ENCODE measurements at places on chromosomes 16 and 17.
A peak's percentile ranks its signal among the peaks of the same experiment; 100 is the strongest.

DNA sequence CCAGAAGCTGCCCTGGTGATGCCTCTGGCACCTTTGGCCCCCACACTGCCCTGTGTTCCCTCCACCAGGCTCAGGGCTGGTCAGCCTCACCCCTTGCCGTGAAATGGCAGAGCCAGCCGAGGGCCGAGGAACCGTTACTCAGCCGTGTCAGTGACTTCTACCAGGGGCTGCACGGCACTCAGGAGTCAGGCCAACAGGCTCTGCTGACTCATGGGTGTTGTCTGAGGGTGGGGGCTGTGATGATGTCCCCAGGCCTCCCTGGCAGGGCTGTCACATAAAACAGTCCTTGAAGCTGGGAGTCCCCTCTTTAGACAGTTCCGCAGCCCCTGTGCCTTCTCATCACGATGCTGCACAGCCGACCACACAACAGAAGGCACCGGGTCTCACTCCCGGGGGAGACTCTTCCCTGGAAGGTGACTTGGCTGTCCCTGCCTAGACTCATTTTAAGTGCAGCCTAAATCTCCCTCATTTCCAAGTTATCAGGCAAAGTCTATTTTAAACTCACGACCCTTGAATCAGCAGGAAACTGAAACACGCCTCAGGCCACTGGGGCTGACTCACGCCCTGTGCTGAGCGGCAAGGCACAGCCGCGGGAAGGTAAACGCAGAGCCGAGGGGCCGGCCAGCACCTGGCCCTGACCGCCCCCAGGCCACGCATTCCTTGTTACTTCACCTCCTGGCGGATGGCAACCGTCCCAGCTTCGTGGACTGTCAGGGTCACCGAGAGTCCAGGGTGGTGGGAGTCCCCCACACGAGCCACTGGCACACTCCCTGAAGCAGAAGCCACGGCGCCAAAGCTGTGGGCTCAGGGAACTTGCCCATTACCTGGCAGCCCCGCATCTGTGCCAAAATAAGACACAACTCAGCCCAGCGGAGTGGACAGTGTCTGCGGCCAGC is 102.6 kb downstream of the ZNF778 start:
- DNase-seq, result no peak

GRCh38 chr17:7823581-7824001 is 10.4 kb upstream of the KDM6B start:
- DNase-seq, result no peak

DNA sequence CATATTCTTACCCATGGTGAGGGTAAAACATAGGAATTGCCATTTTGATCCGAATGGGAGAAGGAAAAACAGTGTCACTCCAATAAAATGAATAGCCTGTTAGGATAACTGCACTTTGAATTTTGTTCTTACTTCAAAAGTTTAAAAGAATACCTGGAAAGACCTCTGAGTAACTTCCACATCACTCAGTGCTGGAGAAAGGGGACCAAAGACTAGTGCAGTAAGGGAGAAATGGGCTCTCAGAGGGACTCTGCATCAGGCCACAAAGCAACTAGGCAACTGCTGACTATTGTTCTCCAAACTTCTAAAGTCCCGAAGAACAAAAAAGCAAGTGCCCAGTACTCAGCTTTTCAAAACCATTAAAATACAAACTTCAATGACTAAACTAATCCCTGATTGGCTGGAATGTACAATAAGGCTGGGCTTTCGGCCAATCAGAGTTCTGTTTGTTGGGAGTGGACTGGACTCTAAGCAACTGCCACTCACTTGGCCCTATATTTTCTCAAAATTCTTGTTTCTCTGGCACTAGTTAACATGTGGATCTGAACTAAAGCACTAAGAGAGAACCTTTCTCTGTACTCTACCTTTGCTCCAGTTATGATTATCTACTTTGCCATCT is 6.2 kb downstream of the DNAJC7 start:
- no peak for DNase-seq

- no peak for DNase-seq
These were observed 43.6 kb downstream of the IKZF3 start for GRCh38 chr17:39820541-39820940.

GRCh38 chr17:82565551-82565950 is 46.0 kb downstream of the FOXK2 start:
- DNase-seq, result no peak

DNA sequence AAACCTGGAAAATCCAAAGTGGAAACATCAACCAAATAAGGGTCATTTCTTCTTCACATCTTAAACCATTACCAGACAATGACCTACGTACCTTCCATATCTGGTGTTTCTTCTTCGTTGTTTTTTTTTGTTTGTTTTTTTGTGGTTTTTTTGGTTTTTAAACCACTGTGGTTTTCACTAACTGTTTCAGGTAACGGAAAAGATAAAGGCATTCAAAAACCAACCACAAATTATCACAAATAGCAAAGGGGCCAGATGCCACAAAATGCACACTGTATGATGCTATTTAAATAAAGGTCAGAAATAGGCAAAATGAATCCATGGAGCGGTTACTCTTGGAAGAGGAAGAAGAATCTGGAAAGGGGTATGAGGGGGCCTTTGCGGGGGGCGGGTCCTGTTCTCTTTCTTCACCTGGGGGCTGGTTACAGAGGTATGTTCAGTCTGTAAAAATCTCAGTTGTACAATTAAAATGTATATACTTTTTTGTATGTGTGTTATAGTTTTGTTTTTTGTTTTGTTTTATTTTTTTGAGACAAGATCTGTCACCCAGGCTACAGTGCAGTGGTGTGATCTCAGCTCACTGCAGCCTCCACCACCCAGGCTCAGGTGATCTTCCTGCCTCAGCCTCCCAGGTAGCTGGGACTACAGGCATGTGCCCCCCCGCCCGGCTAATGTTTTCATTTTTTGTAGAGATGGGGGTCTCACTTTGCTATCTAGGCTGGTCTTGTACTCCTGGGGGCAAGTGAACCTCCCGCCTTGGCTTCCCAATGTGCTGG is 29.6 kb downstream of the LITAF start:
- no peak for DNase-seq

GRCh38 chr17:80820331-80820730 is 171.3 kb upstream of the CHMP6 start:
- no peak for DNase-seq

GRCh38 chr16:11621920-11622651 is 35.4 kb upstream of the LITAF start:
- DNase-seq, result no peak

DNA sequence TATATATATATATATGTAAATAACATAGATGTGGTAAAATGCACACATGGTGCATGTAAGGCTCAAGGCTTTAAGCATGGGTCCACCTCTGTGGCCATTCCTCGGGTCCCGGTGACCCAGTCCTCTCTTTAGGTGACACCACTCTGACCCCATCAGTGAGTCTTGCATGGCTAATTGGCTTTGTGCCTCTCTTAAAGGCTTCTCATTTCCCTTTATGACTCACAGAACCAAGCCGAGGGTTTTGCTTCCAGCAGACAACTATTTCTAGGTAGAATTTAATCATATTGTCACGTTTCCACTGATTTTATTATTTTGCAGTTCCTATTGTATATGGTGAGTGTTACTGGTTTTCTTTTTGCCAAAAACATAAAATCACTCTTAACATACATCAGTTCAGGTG is 59.7 kb downstream of the PLCG2 start:
- DNase-seq, result no peak

GRCh38 chr17:38809828-38810227 is 10.5 kb upstream of the PIP4K2B start:
- DNase-seq, result no peak

GRCh38 chr17:77892031-77892430 is 66.5 kb upstream of the TNRC6C start:
- DNase-seq, result no peak

- peak; percentile 48 for DNase-seq
These were observed 34.8 kb downstream of the CBFA2T3 start for GRCh38 chr16:88941913-88942909.

DNA sequence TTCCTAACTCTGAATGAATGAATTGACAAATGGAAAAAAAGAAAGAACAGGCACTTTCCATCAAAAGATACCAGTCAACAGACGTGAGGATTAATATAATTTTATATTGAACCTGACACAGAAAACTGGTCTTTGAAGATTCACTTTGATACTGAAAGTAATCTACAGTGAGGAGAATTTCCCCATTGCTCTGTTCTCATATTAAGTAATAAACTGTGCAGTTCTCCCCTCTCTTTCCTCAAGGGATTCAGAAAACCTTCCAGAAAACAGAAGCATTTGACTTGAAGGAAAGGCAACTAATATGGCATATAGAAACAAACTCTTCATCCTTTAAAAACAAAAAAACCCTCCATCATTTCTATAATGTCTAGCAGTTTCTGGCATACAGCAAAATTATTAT is 2.2 kb downstream of the TEX2 start:
- no peak for DNase-seq

- no peak for DNase-seq
These were observed 2.0 kb downstream of the NPB start for GRCh38 chr17:81903896-81904599.

DNA sequence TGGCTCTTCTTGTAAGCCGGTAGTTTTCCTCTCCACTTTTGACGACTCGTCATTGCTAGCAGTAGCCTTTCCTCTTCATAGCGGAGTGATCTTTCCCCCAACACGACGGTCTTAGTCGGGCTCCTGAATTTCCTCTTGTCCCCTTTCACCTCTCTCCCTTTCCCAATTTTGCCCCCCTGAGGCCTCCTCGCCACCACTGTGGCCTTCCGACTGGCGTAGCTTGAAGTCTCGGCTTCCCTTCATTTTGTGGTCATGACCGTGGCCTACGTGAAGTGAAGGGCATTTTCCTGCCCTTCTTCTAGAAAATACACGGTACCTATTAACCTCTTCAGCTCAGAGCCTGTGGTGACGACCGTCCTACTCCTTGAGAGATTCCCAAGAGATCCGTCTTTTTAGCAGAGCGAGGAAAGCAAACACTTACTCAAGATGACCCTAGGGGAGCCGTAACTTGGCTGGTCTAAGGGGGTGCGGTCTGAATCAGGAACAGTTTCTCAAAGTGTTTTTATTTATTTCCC is 787 bp downstream of the PRKAR1A start:
- DNase-seq, result no peak

GRCh38 chr17:65457183-65457582 is 104.3 kb downstream of the AXIN2 start:
- DNase-seq, result no peak

- no peak for DNase-seq
These were observed 26.9 kb downstream of the EEF2K start for GRCh38 chr16:22233037-22233372.

- DNase-seq, result no peak
These were observed 21.7 kb upstream of the COX10 start for GRCh38 chr17:14047591-14047990.

GRCh38 chr16:23855010-23855409 is 19.2 kb downstream of the PRKCB start:
- no peak for DNase-seq

GRCh38 chr16:82651921-82652601 is 25.3 kb downstream of the CDH13 start:
- DNase-seq, result no peak

- no peak for DNase-seq
These were observed 50.8 kb downstream of the BMERB1 start for GRCh38 chr16:15485175-15485574.

- DNase-seq, result no peak
These were observed 56.9 kb upstream of the BRD7 start for GRCh38 chr16:50425648-50426047.

- no peak for DNase-seq
These were observed 293.8 kb downstream of the HS3ST3B1 start for GRCh38 chr17:14594690-14595089.

GRCh38 chr17:30148376-30148775 is 31.8 kb downstream of the NSRP1 start:
- no peak for DNase-seq

- DNase-seq, result no peak
These were observed 833 bp downstream of the TERF2 start for GRCh38 chr16:69384974-69385373.

DNA sequence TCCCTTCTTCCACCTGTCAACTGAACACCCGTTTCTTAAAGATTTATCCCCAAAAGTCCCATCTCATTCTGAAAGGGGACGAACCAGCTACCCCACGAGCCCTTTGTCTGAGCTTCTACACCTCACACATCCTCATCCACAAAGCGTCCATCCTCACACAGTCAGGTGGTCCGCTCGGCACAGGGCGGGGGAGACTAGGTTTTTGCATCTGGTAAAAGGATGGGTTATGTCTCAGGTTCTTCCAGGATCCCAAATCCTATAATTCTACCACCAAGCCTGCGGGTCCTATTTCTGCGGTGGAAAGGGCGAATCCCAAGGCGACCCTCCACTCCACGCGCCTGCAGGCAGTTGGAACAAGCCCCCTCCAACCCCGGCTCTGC is 458 bp downstream of the GFOD2 start:
- no peak for DNase-seq

GRCh38 chr17:55770196-55770870 is 19.5 kb downstream of the PCTP start:
- no peak for DNase-seq

DNA sequence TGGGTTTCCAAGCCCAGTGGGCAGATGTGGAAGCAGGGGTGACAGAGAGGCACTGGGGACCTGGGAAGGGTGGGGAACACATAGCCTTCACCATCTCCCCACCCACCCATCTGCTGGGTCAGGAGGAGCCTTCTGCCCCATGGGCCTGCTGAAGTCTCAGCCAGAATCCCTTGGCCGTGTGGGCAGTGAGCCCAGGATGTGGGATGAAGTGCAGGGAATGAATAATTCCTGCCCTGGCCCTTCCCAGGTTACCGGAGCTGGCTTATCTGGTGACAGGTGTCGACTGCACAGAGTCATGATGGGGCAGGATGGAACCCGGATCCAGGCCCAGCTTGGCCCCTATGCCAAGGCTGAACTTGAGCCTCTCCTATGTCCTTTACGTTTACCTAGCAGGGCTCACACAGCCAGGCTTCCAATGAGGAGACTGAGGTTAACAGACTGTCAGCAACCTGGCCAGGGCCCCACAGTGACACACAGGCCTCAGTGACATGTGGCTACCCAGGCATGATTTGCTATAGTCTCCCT is 17.5 kb downstream of the ATP2A3 start:
- no peak for DNase-seq

- no peak for DNase-seq
These were observed 1000.4 kb downstream of the CDH11 start for GRCh38 chr16:64121473-64121872.

DNA sequence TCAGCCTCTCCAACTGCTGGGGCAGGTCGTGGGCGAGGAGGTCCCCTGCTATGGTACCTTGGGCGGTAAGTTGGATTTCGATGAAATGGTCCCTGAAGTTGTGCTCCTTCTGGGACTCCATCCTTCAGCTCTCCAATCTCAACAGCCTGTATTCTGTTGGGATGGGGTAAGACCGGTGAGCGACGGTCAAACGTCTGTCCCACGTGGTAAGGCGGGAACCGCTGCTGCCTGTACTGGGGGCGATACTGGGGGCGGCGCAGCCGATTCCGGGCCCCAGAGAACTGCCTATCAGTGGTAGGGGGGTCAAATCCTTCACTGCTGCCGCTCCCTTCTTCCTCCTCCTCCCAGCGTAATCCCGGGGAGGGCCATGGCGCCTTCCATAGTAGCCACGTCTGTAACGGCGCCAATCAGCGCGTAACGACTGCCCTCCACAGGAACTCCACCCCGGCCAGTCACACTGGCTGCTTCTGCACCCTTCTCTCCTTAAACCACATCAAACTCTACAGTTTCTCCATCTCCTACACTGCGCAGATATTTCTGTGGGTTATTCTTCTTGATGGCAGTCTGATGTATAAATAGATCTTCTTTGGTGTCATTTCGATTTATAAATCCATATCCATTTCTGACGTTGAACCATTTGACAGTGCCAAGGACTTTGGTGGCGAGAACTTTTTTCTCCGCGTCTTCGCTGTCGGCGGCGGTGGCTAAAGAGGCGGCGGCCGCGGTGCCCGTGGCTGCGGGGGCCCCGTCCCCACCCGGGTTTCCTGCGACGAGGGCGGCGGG is 41.1 kb downstream of the AHSP start:
- no peak for DNase-seq
